ENCODE measurements at places on chromosomes 2 and 18.

GRCh38 chr2:154259030-154259429, 387.3 kb downstream of the GALNT13 start:
- DNase-seq, result no peak

DNA sequence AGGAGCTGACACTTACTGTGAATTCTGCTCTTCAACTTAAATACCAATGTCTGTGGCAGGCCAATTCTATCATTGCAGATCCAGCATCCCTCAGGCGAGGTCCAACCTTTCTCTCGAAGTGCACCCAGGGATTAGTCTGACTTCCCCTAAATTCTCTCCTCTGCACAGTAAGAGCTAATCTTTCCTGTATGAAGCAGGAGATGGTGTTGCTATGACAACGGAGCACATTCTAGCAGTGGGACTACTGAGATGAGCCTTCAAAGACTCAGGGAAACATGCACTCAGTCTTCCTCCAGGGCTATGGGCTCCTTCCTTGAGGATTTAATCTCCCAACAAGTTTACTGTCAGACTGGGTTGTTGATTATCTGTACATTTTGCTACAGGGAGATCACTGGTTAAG, 176.3 kb downstream of the NOL4 start:
- no peak for DNase-seq

- no peak for DNase-seq
Measured at GRCh38 chr2:70990216-70990615, 4.5 kb downstream of the TEX261 start.

- DNase-seq, result no peak
Measured at GRCh38 chr2:71566372-71566771, 113.0 kb downstream of the DYSF start.

DNA sequence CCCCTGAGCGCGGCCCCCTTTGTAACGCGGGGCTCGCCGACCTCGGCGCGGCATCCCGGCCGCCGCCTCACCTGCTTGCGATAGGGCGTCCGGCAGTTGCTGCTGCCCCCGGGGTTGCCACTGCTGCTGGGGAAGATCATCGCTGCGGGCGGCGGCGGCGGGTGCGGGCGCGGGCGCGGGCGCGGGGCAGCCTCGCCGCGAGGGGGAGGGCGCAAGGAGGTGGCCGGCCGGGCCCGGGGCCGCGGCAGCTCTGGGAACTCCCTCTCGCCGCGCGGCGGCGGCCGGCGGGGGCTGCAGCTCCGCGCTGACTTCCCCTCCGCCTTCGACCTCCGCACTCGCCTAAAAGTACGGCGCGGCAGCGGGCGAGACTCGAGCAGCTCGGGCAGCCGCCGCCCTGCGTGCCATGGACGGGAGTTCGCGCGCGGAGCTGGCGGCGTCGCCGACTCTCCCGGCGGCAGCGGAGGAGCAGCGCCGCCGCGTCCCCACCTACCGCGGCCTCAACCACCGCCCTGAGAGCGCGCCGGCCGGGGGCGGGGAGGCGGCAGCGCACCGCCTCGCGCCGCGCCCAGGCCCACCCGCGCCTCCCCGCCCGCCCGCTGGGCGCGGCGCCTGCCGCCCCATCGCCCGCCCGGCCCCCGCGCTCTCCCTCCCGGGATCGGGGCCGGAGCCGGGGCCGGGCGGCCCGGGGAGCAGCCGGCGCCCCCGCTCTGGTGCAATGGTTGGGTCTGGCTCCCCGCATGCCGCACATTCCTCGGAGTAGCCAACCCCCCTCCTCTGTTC, 86.0 kb downstream of the RBMS1 start:
- peak; percentile 60 for DNase-seq

DNA sequence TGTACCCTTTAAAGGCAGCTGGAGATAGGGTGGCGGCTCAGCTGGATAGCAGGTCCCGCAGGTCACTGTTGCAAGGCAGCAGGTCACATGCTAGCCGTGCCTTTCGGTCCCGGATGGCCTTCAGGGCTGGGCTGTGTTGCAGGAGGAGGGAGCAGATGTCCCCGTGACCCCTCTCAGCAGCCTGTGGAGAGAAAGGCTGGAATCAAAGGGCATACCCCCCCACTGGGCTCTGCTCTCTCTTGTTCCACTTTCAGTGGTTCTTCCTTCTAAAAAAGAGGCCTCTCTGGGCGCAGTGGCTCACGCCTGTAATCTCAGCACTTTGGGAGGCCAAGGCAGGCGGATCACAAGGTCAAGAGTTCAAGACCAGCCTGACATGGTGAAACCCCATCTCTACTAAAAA, 4.4 kb upstream of the ANKRD23 start:
- no peak for DNase-seq

GRCh38 chr2:32910883-32911598, 35.7 kb upstream of the LTBP1 start:
- DNase-seq, result no peak

- DNase-seq, result no peak
Measured at GRCh38 chr2:64291181-64291580, 147.0 kb upstream of the PELI1 start.

DNA sequence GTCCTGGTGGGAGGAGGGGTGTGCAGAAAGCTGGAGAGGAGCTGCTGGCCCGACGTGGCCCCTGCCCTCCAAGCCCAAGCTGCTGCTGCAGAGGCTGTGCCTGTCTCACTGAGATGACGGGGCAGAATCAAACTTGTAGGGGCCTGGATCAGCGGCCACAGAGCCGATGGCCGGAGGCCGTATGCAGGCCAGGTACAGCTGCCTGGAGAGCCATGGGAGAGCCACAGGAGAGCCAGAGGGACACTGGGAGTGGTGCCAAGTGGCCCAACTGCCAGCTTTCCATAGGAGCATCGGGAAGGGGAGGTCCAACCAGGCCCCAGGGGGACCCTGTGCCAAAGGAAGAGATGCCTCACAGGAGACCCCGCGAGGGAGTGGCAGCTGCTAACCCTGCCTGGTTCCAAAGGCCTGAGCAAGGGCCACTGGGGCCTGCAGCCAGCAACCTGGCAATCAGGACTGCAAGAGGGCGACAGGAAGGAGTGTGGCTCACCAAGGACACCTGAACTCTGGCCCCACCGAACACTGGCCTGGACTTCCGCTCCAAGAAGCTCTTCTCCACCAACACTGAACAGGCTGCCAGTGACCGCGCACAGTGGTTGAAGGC, 70.7 kb downstream of the HDAC4 start:
- DNase-seq, result no peak

GRCh38 chr2:86671337-86671981, 47.8 kb upstream of the RNF103 start:
- DNase-seq, result no peak

GRCh38 chr2:105417857-105418436, 19.1 kb upstream of the FHL2 start:
- no peak for DNase-seq

- no peak for DNase-seq
Measured at GRCh38 chr2:29215073-29215472, 99.9 kb downstream of the CLIP4 start.

GRCh38 chr2:205680067-205680466, 2.2 kb upstream of the NRP2 start:
- peak; percentile 1 for DNase-seq

- DNase-seq, result no peak
Measured at GRCh38 chr2:145190031-145190703, 670.2 kb upstream of the ZEB2 start.

DNA sequence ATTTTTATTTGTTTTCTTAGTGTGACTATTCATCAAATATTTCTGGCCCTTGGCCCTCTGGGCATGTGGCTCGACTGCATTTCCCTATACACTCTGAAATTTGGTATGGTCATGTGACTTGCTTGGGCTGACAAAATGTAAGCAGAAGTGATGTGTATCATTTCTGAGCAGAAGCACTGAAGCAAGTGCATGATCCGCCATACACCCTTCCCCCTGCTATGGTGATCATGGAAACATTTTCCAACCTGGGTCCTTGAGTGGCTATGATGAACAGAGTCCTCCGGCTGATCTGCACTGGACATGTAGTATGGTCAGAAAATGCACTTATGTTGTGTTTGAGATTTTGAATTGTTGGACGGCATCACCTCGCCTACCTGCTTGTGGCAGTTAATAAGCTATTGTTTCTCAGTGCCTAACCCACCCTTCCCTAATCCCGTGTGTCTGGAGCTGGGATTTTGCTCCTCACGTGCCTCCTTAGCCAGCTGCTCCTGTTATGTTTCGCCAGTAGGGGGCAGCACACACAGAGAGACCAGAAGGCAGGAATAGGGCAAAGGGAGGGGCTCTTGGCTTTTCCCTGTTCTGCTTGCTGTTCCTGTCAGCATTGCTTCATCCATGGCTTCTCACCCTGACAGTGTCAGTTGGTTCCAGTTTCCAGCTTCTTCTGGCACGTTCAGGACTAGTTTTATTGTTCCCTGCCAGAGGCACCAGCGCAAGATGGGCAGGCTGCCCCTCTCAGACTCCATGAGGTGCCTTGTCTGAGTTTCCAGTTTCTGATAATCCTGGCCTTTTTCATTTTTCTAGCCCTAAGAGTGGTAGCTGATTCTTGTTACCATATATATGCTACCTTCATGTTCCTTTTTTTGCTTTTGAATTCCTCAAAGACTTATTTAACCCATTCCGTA, 207.4 kb downstream of the ARL6IP6 start:
- DNase-seq, result no peak

DNA sequence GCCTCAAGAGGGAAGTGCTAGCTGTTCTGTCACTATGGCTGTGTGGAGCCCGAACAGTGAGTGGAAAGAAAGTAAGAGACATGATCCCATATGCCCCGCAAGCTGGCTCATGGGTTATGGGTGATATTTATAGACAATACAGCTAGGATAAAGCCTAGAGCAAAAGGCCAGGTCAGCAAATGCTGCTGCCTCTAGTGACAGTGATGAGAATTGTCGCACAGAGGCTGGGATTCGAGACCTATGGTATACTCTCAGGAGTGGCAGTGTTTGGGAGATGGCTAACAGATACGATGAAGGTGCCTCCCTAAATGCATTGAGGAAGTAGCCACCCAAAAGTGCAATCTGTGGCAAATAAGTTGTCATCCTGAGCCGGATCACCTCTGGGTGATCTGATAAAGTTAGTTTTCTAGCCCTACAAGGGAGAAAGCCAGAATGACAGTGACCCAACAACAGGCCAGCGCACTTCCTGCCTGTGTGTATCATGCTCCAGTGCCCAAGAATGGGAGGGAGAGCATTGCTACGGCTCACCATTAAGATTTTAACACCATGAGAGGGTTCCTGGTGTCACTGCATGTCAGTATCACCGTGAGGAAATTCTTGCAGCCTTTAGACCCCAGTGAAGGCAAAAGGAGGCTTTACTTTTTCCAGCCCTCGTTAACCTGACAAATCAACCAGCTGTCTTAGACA, 92.2 kb upstream of the TGFA start:
- DNase-seq, result no peak

- DNase-seq, result no peak
Measured at GRCh38 chr18:63105636-63106316, 213.8 kb downstream of the BCL2 start.

GRCh38 chr2:21282515-21282898, 158.7 kb downstream of the TDRD15 start:
- no peak for DNase-seq

GRCh38 chr2:210617732-210618330, 61.4 kb downstream of the CPS1 start:
- DNase-seq, result no peak

DNA sequence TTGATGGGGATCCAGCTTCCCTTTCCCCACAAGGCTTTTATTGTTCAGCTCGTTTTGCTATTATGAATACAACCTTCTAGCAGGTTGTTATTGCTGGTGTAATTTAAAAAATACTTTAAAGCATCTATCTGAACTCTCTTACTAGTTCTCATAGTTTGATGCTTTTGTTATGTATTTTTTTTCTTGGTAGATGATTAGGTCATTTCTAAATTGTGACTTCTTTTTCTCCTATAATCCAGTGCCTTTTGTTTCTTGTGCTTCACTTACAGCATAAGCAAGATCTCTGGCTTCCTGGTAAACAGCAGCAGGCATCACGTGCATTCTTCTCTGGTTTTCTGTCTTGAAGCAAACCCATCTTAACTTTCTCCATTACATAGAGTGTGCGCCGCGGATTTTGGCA, 96.1 kb downstream of the FAM168B start:
- DNase-seq, result no peak

GRCh38 chr2:42089340-42089925, 41.6 kb downstream of the PKDCC start:
- no peak for DNase-seq

GRCh38 chr2:170924969-170925368, 4.1 kb upstream of the GORASP2 start:
- no peak for DNase-seq

- no peak for DNase-seq
Measured at GRCh38 chr2:178994264-178994663, 55.7 kb downstream of the CCDC141 start.

DNA sequence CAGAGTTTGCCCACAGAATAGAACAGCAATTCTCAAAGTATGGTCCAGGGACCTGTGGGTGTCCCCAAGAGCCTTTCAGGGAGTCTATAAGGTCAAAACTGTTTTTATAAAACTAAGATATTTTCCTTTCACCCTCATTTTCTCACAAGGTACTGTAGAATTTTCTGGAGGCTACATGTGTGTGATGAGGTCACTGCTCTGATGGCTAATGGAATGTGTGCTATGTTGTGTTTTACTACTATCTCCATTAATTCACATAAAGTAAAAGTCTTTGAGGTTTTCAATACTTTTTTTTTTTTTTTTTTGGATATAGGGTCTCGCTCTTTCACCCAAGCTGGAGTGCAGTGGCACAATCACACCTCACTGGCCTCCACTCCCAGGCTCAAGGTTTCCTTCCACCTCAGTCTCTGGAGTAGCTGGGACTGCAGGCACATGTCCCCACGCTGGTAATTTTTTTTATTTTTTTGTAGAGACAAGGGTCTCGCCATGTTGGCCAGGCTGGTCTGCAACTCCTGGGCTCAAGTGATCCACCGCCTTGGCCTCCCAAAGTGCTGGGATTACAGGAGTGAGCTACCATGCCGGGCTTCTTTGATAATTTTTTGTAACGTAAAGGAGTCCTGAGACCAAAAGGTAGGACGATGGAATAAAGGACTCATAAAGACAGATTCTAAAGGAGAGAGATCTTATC, 1.8 kb downstream of the TRABD2A start:
- no peak for DNase-seq

GRCh38 chr2:10120877-10121574, 1.5 kb upstream of the RRM2 start:
- DNase-seq, result no peak

DNA sequence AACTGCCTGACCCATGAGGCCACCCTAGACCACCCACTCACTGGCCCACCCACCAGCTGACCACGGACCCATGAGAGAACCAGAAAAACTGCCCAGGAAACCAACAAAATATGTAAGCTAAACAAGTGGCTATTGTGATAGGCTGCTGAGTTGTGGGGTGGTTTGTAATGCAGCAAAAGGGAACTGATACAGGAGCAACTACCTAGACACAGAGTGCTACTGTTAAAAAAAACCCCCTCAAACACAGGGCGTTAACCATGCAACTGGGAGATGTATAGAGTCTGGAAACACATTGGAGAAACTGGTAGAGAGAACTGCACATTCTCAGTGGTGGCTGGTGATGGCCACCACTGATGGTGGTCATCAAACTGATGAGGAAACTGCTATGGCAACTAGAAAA, 206.3 kb upstream of the GYPC start:
- DNase-seq, result no peak

- no peak for DNase-seq
Measured at GRCh38 chr18:32156855-32157254, 33.0 kb upstream of the MEP1B start.

Data from effector memory CD8-positive, alpha-beta T cell (primary cell).